ENCODE measurements at places on chromosomes 5 and 9.

GRCh38 chr5:58887311-58887710 is 304.4 kb downstream of the RAB3C start:
- DNase-seq: no peak

- no peak for DNase-seq
Measured at GRCh38 chr9:126203313-126203712, 123.3 kb upstream of the MVB12B start.

DNA sequence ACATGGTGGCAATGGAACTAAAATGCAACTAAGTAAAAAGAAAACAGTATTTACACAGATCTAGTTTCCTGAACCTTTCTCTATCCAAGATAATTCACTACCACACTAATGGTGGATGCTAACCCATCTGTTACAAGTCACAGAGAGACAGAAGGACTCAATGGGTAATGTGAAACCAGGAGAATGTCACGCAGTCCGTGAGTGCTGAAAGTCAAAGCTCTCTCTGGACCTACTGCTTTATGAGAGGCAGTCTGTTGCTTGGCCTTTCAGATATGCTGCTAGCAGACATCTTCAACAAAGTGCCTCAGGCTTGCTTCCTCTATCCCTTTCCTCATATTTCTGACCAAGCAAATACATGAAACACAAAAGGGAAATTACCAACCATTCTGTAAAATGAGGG is 69.0 kb upstream of the GLRX start:
- DNase-seq: no peak

GRCh38 chr5:67033880-67034651 is 162.5 kb downstream of the CD180 start:
- no peak for DNase-seq

GRCh38 chr5:173055722-173055982 is 500 bp upstream of the CREBRF start:
- DNase-seq: no peak

DNA sequence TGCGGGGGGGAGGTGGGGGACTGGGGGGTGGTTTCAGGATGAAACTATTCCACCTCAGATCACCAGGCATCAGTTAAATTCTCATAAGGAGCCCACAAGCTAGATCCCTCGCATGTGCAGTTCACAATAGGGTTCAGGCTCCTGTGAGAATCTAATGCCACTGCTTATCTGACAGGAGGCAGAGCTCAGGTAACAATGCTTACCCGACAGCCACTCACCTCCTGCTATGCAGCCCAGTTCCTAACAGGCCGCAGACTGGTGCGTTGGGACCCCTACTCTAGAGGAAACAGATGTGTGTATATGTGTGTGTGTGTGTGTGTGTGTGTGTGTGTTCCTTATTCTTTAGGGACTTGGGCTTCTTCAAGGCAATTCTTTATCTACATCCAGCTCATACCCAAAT is 352.3 kb upstream of the CCNH start:
- no peak for DNase-seq

- DNase-seq: no peak
Measured at GRCh38 chr5:81397176-81397575, 3.2 kb upstream of the ACOT12 start.

GRCh38 chr9:73573235-73573634 is 421.6 kb downstream of the ANXA1 start:
- DNase-seq: no peak

DNA sequence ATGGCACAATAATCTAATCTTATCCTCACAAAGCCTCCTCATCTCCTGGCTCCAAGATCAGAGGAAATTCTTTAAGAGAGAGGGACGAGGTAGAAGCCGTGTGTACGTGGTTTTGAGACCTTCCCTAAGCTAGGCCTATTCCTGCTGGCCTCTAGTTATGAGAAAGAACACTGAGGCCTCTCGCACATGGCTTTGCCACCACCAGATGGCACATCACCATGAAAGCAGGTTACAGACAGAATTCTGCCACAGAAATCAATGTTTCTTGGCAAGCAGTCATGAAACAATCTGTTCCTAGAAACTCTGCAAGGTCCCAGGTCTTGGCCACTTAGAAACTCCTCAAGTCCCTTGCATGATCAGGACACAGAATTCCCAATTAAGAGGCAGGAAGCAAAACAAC is 268.2 kb upstream of the TAS2R1 start:
- DNase-seq: no peak

DNA sequence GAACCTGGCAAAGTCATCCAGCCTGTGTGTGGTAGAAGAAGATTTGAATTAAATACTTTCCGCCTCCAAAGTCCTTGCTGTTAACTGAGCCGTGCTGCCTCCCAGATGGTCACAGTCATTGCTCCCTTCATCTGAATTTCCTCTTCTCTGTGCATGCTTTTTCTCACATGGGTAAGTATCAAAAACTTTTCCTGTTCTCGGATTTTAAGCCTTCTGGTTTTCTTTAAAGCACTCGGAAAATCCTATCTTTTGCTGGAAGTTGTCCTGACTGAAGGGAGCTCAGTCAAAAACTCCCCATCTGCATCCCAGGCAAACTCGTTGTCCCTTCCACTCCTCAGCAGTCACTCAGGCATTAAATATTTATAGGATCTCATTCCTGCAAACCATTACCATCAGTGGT is 290.0 kb upstream of the PIK3R1 start:
- DNase-seq: no peak

GRCh38 chr5:109345699-109346098 is 64.1 kb downstream of the PJA2 start:
- DNase-seq: no peak

DNA sequence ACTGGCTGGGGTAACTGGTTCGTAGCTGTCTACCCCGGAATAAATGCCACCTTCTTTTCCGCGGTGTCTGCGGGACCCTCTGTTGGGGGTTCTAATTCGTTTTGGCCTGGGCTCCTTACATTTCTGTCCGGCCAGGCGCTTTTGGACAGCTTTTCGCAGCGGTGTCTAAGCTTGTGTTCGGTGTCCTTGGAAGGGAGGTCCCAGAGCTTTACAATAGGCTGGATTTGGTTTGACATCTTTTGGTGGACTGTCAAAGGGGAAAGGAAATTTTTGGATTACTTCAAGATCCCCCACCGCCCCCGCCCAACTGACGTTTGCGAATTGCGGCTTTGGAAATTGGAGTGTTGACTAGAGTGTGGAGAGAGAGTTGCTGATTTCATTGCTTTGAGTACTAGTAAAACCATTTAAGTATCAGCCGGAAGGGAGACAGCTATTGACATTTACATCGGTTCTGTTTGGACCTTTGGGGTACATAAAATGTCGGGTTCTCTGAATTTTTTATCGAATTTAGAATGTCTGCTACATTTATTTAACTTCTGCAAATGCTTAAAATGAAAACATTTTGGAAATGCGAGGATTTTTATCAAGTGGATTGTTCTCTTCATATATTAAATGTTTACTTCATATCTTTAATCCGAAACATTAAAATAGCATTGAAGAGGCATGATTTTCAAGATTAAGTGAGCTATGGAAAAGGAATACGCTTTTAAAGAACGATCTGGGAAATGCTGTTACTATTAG is 4.7 kb upstream of the PURA start:
- no peak for DNase-seq

- no peak for DNase-seq
Measured at GRCh38 chr5:54563083-54563761, 45.7 kb downstream of the SNX18 start.

- no peak for DNase-seq
Measured at GRCh38 chr5:26727916-26728315, 310.5 kb downstream of the CDH9 start.

- DNase-seq: no peak
Measured at GRCh38 chr5:82091617-82092016, 119.8 kb downstream of the ATG10 start.

GRCh38 chr5:120479066-120479465 is 15.0 kb downstream of the PRR16 start:
- DNase-seq: no peak

DNA sequence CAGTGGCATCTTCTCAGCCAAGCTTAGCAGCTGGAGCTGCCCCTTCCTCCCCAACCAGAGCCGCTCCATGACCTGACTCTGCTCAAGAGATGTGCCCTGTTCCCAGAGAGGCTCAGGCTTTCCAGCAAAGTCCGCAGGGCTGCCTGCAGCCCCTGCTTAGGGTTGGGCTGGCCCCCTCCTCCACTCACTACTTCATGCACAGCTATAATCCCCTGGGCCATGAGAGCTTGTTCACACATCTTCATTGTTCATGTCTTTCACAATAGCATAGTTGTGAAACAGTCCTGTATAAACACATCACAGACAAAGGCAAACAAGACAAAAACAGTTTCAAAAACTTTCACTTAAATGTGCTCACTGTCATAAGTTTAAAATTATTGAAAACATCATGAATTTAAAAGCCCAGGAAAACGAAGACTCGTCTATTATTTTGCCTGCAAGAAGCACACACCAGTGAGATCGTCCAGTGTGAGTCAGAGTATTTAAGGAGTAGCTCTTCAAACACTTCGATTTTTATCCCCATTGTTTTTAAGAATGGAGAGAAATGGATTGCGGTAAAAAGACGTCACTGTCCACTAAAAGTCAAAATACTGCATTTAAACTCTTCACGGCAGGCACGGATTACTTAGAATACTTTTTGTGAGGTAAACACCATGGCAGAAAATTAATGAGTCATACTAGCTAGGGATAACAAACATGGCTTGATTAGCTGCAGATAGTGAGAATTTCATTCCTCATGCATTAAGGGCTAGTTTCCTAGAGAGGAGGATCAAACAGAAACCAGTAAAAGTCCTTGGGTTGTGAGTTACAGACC is 40.7 kb upstream of the S1PR3 start:
- no peak for DNase-seq

- no peak for DNase-seq
Measured at GRCh38 chr5:151892393-151892792, 32.3 kb downstream of the GLRA1 start.

GRCh38 chr5:152124409-152125041 is 199.9 kb upstream of the GLRA1 start:
- no peak for DNase-seq

GRCh38 chr9:84101964-84102632 is 121.5 kb downstream of the RMI1 start:
- DNase-seq: no peak

- no peak for DNase-seq
Measured at GRCh38 chr5:113005454-113005853, 28.9 kb downstream of the DCP2 start.

- DNase-seq: no peak
Measured at GRCh38 chr5:77748160-77748559, 28.0 kb downstream of the TBCA start.

GRCh38 chr9:71587576-71588362 is 180.5 kb downstream of the CEMIP2 start:
- DNase-seq: no peak

DNA sequence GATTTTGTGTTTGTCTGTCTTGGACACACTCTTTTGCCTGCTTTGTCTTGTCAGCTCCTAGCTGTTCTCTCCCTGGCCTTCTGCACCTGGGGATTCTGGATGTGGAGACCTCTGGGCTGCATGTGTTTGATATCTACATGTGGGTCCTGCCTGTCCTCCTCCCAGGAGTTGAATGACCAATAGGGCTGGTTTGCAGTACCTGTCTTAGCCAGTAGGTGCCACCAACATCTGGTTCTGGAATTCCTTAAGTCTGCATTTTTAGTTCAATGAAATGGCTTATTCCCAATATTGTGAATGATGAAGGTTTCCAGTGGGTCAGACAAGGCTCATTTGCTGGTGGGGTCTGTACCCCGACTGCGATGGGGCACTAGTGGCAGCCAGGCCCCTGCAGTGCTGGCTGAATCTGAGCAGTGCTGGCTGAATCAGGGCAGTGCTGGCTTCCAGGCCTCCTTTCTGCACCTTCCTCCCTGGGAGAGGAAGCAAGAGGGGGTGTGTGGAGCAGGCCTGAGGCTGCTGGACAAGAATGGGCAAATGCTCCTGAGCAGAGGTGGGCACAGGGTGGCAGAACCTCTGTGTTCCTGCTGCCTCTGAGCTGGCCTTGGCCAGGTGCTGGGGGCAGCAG is 73.3 kb downstream of the RXRA start:
- DNase-seq: no peak

DNA sequence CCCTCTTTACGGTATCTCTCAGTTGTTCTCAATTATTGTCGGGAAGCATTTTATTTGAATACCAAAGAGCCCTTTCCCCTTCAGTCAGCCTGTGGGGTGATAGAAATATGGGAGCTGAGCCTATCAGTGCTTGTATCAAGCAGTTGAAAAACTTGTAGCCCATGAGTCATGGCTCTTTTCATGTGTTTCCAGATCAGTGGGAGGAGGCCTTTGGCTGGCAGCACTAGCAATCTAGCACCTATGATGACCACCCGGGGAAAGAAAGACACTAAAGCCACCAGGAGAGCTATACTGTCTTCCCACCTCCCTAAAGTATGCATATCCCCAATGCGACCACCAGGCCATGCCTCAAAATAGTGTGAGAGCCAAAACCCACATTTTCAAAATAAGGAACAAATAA is 696.9 kb upstream of the C9orf72 start:
- no peak for DNase-seq

- no peak for DNase-seq
Measured at GRCh38 chr9:134283111-134283515, 43.1 kb upstream of the RXRA start.

- DNase-seq: no peak
Measured at GRCh38 chr9:131470581-131470991, 32.1 kb upstream of the POMT1 start.

GRCh38 chr5:93126634-93127033 is 454.4 kb downstream of the NR2F1-AS1 start:
- no peak for DNase-seq

GRCh38 chr9:117752894-117753293 is 48.7 kb downstream of the TLR4 start:
- no peak for DNase-seq

DNA sequence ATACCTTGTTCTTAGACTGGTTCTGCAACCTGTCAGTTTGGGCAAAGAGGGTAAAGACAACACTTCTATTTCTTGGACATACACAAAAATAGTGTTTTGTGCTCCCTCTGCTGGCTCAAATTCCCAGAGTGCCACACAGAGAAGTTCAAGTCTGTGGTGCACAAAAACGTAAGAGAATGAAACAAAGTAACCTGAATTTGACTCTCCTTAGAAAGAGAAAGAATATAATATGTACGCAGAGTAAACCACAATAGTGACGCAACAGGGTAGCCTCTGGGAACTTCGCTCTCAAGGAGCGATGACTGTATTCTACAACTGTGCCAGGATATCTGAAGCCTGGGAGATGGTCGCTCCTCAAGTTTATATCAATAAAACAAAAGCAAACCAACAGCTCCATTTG is 18.5 kb downstream of the DDX31 start:
- DNase-seq: no peak

GRCh38 chr5:134649163-134649835 is 714 bp downstream of the SEC24A start:
- DNase-seq: no peak

GRCh38 chr9:114202396-114202795 is 47.1 kb downstream of the COL27A1 start:
- no peak for DNase-seq

GRCh38 chr5:65873181-65873750 is 53.1 kb upstream of the ERBIN start:
- no peak for DNase-seq

- no peak for DNase-seq
Measured at GRCh38 chr5:6700685-6701355, 12.4 kb upstream of the TENT4A start.

GRCh38 chr9:81499021-81499454 is 190.3 kb downstream of the TLE1 start:
- no peak for DNase-seq
